ENCODE measurements at places on chromosomes 6 and 20. TPM values are rescaled to one million over a fixed set of nuclear protein-coding genes. Genes with fewer than 3 reads are reported as not detected.

Gene DUSP15
- total RNA-seq: 11.5 TPM

DNA sequence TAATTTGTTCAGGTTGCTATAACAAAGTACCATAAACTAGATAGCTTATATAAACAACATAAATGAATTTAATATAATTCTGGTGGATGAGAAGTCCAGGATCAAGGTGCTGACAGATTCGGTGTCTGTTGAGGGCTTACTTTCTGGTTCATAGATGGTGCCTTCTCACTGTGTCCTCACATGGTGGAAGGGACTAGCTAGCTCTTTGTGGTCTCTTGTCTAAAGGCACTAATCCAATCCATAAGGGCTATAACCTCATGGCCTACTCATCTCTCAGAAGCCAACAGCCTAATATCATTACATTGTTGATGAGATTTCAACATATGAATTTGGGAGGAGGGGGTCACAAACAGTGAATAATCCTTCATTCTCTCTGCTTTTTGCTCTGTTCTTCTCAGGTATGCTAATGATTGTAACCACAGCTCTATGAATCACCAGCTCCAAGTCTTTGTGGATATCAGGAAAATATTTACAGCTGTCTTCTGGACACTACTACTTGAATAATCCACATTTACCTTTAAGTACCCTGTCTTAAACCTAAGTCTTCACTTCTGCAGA, 122.3 kb downstream of the NKAIN2 start:
- H3K36me3 ChIP-seq: no peaks in the 10 kb centered on the region
- no peaks in the 10 kb centered on the region for H3K27me3 ChIP-seq
- H3K4me1 ChIP-seq: peaks cover 31% of the 10 kb centered on the region
- H3K27ac ChIP-seq: no peak overlapping the region
- H3K4me3 ChIP-seq: no peak overlapping the region

- H3K27ac ChIP-seq: no peak overlapping the region
- no peak overlapping the region for H3K4me3 ChIP-seq
- no peaks in the 10 kb centered on the region for H3K4me1 ChIP-seq
- H3K36me3 ChIP-seq: peaks cover 10% of the 10 kb centered on the region
Observed at GRCh38 chr6:143074670-143075318, 14.1 kb downstream of the AIG1 start.

Gene CLDN20
- total RNA-seq: not detected

GRCh38 chr20:4350096-4350495, 334.7 kb upstream of the RNF24 start:
- H3K4me3 ChIP-seq: no peak overlapping the region
- peaks cover 2% of the 10 kb centered on the region for H3K36me3 ChIP-seq
- DNase-seq: no peak
- H3K27me3 ChIP-seq: peaks cover 34% of the 10 kb centered on the region
- no peak overlapping the region for H3K27ac ChIP-seq

DNA sequence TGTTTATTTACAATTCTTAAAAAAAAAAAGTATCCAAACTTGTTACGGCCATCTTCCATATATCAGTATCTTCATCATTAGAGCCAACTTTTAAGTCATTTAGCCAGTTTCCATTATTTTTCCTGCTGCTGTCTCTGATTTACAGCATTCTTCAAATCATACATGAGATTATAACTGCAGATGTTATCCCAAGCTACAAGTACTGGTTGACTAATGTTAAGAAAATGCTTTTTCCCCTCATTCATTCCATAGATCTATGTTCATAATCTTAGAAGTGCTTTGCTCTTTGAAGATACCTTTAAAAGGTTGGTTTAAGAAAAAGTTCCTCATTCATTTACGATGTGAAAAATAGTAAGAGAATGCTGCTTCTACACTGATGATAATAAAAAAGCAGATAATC, 158.7 kb downstream of the RNGTT start:
- H3K4me3 ChIP-seq: no peak overlapping the region
- H3K27me3 ChIP-seq: no peaks in the 10 kb centered on the region
- DNase-seq: no peak
- H3K4me1 ChIP-seq: peaks cover 19% of the 10 kb centered on the region

DNA sequence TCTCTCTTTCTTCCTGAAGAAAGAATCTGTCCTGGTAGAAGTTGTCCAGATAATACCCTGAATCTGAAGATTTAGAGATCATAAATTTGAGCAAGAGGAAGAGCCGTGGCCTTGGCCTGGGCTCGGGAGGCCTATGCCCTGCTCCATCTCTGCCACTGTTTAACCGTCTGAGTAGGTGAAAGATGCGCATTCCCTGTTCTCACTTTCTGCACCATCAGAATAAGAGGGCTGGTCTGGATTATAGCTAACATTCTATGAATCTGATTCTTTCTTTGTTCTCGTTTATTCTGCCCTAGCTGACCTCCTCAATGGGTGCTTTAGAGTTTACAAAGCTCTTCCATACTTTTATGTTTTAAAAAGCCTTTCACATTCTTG, 51.3 kb downstream of the ELOVL4 start:
- H3K27ac ChIP-seq: no peak overlapping the region
- no peaks in the 10 kb centered on the region for H3K36me3 ChIP-seq
- no peak overlapping the region for H3K4me3 ChIP-seq
- peaks cover 9% of the 10 kb centered on the region for H3K27me3 ChIP-seq
- peaks cover 5% of the 10 kb centered on the region for H3K4me1 ChIP-seq

- no peaks in the 10 kb centered on the region for H3K27me3 ChIP-seq
- H3K4me1 ChIP-seq: peaks cover 18% of the 10 kb centered on the region
- H3K4me3 ChIP-seq: no peak overlapping the region
- no peak overlapping the region for H3K27ac ChIP-seq
Observed at GRCh38 chr20:5045906-5046305, 44.6 kb upstream of the SLC23A2 start.

Gene CTAGE9
- total RNA-seq: not detected

GRCh38 chr6:134529921-134530320, 212.0 kb upstream of the SGK1 start:
- no peak for DNase-seq
- H3K27ac ChIP-seq: no peak overlapping the region
- H3K4me3 ChIP-seq: no peak overlapping the region
- peaks cover 23% of the 10 kb centered on the region for H3K4me1 ChIP-seq

DNA sequence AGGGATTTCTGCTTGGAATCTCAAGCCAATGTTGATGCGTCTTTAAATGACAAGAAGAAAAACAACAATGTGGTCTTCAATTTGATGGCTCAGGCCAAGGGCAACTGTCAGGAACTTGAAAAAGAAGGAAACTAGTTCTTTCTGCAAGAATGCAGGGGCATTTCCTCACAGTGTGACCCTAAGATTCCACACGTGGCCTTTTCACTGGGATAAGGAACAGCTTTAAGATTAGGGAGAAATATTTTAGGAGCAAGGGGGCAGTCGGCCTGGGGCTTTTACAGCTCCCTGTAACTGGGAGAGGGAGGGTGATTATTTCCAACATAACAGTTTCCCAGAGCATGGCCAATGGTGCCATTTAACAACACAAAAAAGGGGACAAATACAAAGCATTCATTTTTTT, 39.4 kb upstream of the MRPS10 start:
- no peaks in the 10 kb centered on the region for H3K27me3 ChIP-seq
- peaks cover 12% of the 10 kb centered on the region for H3K4me1 ChIP-seq
- DNase-seq: no peak
- H3K4me3 ChIP-seq: no peak overlapping the region

DNA sequence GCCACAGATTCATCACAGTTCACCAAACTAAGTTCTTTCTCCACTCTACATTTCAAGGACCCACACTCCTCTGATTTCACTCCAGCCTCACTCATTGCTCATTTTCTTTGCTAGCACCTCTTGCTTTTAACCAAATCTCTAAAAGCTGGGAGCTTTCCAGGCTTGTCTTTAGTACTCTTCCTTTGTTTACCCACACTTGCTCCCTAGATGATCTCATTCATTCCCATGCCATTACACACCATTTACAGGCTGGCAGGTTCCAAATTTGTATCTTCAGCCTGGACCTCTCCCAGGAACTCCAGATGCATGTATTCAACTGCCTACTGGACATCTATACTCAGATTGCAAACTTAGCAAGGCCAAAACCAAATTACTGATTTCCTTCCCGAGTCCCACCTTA, 5.3 kb upstream of the GUCA1B start:
- no peaks in the 10 kb centered on the region for H3K27me3 ChIP-seq
- H3K27ac ChIP-seq: peak overlapping the region; percentile 91
- H3K36me3 ChIP-seq: no peaks in the 10 kb centered on the region
- DNase-seq: no peak
- no peak overlapping the region for H3K4me3 ChIP-seq
- H3K4me1 ChIP-seq: peaks cover 38% of the 10 kb centered on the region

Data from chondrocyte (in vitro differentiated cells).